ENCODE measurements at places on chromosomes 4 and X.

DNA sequence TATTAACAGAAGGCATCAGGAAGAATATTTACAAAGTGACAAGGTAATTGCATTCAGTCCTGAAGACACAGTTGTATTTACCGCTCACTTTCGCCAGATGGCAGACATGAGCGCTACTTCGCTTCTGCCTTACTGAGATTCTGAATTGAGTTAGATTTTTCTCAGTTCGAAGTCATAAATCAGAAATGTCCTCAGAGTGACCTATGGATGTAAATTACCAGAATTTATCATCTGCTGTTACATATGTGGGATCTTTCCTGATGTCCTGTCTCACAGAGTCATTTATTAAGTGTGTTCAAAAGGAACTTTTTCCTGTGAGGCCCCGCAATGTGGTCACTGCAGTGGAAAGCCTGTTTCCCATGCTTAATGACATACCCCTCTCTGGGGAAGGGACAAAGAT lies 97.3 kb upstream of the DCLK2 start:
- DNase-seq = peak; percentile 20

GRCh38 chrX:150449313-150449712 lies 86.2 kb downstream of the MAMLD1 start:
- no peak for DNase-seq

DNA sequence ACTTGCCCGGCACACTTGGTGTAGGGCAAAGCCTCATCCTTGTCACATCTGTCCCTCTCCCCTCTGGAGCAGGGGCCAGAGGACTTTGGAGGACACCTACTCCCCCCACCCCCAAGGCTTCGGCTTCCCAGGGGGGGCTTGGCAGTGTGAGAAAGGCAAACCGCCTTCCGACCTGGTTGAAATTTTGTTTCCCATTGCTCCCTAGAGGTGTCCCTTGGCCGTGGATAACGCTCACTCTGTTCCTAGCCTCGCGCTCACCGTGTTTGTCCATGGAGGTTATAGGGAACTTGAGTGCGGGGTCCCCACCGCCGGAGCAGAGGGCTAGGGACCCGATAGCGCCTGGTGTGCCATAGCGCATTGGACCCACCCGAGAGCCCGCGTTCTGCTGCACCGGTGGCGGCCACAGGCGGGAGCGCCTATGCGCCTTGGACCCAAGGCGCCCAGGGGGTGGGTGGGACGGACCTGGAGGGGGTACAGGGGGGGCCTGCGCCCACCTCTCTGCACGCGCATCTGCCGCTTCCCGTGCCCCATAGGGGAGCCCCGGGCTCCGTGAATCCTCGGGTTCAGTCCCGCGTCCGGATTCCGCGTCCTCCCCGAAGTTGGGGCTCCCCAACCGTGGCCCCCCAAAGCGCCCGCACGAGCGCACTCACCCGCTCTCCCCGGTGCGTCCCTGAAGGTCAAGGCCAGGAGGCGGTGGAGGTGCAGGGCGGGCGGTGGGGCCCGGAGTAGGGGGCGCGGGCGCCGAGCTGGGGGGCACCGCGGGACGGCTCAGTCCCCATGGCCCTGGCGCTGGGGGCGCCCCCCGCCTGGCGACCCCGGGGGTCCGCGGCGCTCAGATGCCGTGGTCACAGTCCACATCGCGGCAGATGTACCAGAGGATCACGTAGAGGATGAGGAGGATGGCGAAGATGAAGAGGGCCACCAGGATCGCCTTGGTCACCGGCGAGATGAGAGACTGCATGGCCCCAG lies 82.7 kb upstream of the DHRSX start:
- DNase-seq = no peak

DNA sequence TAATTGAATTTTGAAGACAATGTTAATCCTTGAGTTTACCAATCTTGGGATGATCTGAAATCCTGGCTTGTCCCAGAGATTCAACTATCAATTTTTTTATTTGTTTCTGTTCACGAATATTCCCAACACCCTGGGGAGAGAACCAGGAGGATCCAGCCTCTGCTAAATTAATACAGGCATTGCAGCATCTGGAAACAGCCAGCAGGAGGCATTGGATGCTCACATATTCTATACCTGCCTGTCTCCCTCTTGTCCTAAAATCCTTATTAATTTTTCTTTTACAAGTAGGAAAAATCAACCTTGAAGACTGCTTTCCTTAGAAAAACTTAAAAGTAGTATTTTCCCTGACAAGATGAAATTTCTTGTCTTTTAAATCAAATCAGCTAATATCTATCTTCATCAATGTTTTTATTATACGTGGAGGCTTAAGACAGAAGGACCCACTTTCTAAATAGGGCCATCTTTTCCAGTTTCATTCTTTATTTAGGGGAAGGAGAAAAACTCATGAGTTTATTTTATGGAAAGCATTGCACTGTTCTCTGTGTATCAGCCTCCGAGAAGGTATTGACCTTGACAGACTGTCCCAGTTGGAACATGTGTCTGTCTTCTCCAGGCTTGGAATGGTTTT lies 102.4 kb downstream of the CLNK start:
- peak; percentile 21 for DNase-seq

GRCh38 chr4:139015948-139016471 lies 429 bp downstream of the NOCT start:
- DNase-seq = peak; percentile 35

- DNase-seq = peak; percentile 73
Measured at GRCh38 chr4:139301821-139302611, at the start of gene NDUFC1. Gene NDUFC1, minus strand, starts transcription at chr4:139302477. Its CDS starts 6,679 bp downstream, at chr4:139295798.

- DNase-seq = no peak
Measured at GRCh38 chrX:18864390-18864920, 119.5 kb downstream of the PHKA2 start.

DNA sequence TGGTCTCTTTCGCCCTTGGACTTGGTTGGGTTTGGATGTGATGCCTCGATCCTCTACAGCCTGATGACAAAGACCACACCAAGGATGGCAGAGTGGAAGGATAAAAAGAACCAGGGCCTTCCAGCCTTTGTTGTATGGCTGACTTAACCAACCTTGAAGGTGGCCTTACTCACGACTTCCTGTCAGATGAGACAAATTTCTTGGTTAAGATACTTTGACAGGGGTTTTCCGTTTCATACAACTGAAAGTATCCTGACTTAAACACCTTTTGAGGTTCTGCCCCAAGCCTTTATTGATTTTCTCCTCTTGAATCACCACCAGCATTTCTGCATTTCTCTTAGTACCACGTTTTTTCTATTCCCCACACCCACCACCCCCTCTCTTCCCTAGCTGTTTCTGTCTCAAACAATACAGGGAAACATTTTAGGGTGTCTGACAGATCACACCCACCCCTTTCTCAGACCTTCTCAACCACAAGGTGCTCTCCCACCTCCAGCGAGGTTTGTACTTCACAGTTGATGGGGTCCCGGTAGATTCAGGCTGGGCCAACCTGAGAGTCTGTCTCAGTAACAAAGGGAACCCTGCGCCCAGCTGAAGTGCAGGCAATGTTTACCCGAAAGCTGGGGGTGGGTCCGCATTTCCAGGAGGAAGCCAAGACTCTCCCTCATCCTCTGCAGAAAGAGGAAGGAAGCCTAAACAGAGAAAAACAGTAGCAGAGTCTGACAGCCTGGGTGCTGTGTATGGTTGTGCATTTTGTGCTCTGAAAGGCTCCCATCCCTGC lies 5.0 kb upstream of the TSPAN5 start:
- peak; percentile 54 for DNase-seq

DNA sequence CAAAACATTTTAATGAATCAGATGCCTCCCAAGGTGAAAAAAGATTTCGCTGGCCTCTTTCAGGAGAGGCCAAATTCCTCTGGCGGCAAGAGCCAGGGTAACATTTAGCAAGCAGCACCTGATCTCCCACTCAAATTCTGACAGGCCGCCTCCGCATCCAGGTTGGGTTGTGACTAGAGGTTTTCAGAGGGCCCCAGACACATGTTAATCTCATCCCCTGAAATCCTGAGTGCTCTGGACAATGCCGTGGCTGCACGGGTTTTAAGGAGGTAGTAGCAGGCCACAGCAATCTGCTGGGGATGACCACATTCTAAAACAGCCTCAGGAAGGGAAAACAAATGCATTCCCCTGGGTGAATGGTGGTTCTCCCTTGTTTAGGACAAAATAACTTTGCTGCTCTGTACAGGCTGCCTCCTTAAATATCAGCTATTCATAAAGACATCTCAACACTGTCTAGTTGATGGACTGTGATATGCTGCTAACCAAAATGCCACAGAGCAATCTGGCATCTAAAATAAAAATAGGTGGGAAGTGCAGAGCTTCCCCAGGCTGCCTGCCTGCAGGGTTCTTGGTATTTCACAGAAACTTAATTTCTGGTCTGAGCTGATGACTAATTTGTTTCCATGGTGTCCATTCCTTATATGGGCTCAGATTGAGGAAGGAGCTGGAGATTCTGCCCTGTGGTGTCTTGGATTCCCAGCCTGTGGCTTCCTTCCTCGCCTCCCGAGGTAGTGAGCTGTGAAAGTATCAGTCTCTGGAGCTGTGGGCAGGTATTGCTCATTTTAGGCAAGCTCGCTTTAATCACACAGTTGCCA lies 202.0 kb downstream of the DCLK2 start:
- DNase-seq = no peak

DNA sequence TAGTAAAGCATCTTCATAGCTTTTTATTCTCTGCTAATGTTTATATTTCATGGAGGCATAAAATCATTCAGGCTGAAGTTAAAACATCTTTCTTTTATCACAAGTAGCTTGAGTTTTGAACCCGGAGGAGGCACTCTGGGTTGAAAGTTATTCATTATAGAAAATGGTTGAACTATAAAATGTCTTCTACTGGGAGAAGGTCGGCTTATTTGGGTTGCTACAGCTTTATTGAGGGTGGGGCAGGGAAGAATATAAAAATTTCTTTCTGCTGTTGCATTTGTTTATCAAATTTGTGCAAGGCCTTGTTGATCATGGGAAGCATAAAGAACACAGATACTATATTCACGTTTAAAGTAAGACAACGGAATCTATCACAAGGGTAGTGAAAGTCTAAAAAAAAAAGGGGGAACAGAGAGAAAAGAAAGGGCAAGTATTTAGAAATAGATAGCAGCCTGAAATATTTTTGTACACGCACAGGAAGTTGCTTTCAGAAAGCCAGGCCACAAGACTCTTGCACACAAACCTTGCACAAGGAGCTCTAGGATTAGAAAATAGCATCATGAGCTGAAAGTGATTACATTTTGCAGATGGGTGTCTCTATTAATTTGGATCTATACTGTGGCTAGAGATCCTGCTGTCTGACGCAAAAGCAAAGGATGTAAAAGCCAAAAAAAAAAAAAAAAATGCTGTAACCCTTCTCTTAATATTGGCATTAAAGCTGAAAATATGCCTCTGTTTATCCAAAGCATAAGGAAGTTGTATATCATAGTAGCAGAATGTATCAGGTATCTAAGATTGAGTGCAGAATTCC lies 37.2 kb upstream of the FAM9C start:
- peak; percentile 42 for DNase-seq

DNA sequence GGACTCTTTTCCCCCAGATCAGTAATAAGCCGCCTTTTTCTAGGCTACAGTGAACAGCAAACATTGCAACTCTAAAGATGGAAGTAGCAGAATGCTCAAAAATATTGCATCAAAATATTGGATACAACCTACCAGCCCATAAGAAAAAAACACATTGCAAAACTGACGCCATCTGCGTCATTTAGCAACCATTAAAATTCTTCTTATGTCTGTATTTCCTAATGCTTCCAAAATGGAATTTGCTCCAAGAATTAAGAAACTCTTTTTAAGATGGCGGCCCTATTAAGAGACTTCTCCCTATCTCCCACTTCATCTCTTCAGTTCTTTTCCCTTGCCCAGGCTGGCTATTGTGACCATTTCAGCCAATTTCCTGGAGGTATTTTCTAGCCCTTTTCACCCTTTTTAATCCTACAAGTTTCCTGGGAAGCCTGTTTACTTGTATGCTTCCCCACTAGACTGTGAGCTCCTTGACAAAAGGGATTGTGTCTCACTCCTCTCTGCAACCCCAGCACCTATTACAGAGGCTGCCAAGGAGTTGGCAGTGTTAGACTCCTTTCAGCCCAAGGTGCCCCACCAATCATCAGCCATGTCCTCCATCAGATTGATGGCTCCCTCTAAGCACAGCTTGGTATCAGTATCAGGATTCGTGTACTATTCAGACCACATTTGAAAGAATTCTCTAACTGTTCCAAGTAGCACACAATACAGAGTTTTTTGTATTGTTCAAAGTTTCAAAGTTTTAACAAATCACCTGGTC lies 4.4 kb downstream of the GPC3 start:
- DNase-seq = no peak

GRCh38 chrX:19715711-19716638 lies 171.4 kb downstream of the SH3KBP1 start:
- DNase-seq = no peak

DNA sequence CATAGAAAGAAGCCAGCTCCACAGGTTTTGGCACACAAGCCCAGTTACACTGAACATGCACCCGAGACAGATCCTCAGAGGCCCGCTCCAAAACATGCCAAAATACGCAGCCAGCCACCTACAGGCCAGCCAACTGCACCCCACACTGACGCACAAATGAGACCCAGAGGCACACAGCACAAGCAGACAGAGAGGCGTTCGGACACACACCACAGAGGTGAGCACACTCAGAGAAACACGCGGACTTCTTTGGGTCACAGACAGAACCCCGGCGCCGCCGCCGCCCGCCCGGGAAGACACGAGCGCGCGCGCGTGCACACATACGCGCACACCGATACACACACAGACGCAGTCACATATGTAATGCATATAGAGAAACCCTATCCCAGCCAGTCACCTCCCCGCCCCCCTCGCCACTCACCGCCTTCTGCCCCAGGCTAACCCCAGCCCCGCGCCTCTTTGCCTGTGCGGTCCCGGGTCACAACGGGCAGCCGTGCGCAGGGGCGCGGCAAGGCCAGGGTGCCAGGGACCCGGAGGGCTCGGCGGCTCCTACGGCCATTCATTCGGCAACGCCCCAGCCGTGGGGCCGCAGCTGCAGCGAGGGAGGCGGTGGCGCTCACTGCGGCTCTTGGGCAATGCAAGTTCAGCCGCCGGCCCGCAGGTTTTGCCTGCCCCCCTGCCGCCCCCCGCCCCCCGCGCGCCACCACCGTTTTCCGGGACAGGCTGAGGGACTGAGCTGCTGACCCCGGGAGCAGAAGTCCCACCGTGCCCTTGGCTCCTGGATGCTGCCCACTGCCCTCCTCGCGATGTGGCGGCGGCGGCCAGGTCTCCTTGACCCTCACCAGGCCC lies 553 bp downstream of the SEPTIN6 start:
- peak; percentile 72 for DNase-seq

- DNase-seq = no peak
Measured at GRCh38 chr4:72076562-72076961, 44.8 kb downstream of the NPFFR2 start.

DNA sequence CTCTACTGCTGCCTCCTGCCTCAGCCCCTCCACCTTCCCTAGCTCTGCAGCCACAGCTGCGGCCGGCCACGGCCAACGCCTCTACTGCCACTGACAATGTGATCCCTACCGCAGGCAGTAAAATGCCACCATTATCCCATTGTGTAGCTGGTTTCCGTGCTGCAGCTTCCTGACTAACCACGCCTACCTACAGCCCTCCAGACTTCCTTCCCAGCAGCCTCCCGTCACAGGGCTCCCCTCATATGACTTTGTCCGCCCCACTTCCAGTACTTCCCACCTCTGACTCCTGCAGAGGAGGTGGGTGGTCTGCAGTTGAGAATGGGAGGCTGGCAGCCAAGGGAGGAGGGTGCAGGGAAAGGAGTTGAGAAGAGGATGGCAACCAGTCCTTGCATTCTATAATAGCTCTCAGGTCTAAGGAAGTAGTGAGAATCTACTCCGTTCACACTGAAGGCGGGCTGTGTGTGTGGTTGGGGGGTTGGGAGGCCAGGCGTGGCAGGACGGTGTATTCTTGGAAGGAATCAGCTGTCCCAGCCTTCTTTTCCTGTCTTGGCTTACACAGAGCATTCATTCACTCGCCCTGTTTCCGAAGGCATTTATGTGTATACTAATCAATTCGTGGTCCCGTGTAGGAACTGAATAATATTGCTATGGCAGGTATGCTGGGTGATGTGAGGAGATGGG lies 33.1 kb upstream of the USP51 start:
- DNase-seq = no peak

GRCh38 chr4:89334311-89334710 lies 26.7 kb upstream of the GPRIN3 start:
- no peak for DNase-seq
